Spleen (tissue), 13 donors: ENCODE measurements at places on chromosomes 7 and 10. TPM values are rescaled to one million over a fixed set of nuclear protein-coding genes. Genes with fewer than 3 reads are reported as not detected.

GRCh38 chr7:27091941-27092818 is 3.6 kb downstream of the HOXA1 start:
- peaks cover 38% of the 10 kb centered on the region for H3K4me1 ChIP-seq
- no peaks in the 10 kb centered on the region for H3K36me3 ChIP-seq
- H3K27me3 ChIP-seq = peaks cover 72% of the 10 kb centered on the region
- no peak overlapping the region for H3K27ac ChIP-seq
- no peak overlapping the region for H3K4me3 ChIP-seq

Gene CARD11
- total RNA-seq = 46.1 TPM

GRCh38 chr7:81154565-81154964 is 235.7 kb upstream of the SEMA3C start:
- H3K36me3 ChIP-seq = no peaks in the 10 kb centered on the region
- no peaks in the 10 kb centered on the region for H3K27me3 ChIP-seq
- no peak overlapping the region for H3K4me3 ChIP-seq
- no peaks in the 10 kb centered on the region for H3K4me1 ChIP-seq
- DNase-seq = no peak

DNA sequence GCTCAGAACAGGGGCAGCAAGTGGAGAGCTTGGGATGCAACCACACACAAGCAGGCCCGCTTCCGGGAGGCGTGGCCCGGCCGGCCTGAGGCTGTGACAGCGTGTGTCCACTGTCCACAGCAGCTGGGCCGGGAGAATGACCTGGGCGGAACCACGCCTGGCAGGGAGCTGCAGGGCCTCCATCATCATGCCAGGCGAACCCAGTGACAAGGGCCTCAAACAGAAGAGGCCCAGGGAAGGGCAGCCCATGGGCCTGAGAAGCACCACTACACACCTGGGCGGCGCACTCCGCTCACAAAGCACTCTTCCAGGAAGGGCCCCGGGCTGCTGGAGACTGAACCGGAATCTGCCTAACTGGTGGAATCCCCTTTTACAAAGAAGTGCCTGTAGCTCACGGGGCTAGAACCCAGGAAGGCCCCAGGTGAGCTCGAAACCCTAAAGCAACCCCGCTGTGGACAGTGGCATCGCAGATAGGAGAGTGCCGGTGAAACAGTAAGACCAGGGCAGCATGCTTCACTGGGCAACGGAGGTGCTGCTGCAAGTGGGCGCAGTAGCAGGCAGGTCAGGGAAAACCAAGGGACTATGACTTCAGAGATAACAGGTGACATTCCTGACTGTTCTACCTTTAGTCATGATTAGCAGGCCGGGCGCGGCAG is 66.0 kb downstream of the MAD1L1 start:
- no peaks in the 10 kb centered on the region for H3K27me3 ChIP-seq
- H3K27ac ChIP-seq = no peak overlapping the region
- DNase-seq = no peak

- no peaks in the 10 kb centered on the region for H3K27me3 ChIP-seq
- H3K36me3 ChIP-seq = peaks cover 10% of the 10 kb centered on the region
- no peak for DNase-seq
Measured at GRCh38 chr10:98405422-98405821, 9.6 kb downstream of the PYROXD2 start.

DNA sequence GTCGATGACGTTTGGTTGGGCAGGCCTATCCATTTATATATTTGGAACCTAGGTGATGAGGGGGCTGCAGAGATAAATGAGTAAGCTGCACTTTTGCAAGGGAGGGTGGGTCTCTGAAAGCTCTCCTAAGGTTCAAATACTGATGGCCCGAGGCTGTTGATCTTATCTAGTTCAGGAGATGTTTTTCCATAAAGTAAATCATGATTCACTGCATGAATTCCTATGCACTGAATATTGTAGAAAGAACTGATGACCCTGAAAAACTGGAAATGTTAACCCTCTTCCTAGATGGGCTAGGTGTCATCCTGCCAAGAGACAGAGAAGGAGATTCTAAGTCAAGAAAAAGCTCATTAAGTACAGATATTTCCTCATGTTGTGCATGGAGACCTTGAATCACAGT is 459.9 kb downstream of the PLXNA4 start:
- H3K4me3 ChIP-seq = no peak overlapping the region
- no peaks in the 10 kb centered on the region for H3K27me3 ChIP-seq
- H3K36me3 ChIP-seq = no peaks in the 10 kb centered on the region
- H3K27ac ChIP-seq = no peak overlapping the region
- no peaks in the 10 kb centered on the region for H3K4me1 ChIP-seq

DNA sequence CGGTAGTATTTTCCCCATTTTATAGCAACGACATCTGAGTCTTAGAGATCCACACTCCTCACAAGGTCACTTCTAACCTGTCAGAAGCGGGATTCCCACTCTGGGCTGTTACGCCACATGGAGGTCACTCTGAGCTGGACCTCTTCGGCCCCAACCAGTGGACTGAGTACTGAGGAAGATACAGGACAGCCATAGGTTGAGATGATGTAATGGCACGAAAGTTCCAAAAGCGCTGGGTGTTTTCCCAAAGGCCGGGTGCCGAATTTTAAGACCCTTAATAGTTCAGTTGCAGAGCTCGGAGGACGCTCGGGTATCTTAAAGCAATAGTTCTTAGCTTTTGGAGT is 699 bp downstream of the GHITM start:
- H3K36me3 ChIP-seq = peaks cover 26% of the 10 kb centered on the region
- peaks cover 29% of the 10 kb centered on the region for H3K4me1 ChIP-seq
- H3K27ac ChIP-seq = peak overlapping the region; percentile 100
- peak overlapping the region; percentile 93 for H3K4me3 ChIP-seq
- no peaks in the 10 kb centered on the region for H3K27me3 ChIP-seq

Gene SLC18A2
- total RNA-seq = 0.92 TPM

GRCh38 chr7:68348401-68348800 is 1249.9 kb upstream of the AUTS2 start:
- H3K4me3 ChIP-seq = no peak overlapping the region
- H3K27ac ChIP-seq = no peak overlapping the region
- no peak for DNase-seq
- H3K27me3 ChIP-seq = no peaks in the 10 kb centered on the region

- H3K4me3 ChIP-seq = no peak overlapping the region
- no peak overlapping the region for H3K27ac ChIP-seq
- no peaks in the 10 kb centered on the region for H3K36me3 ChIP-seq
- no peak for DNase-seq
- H3K4me1 ChIP-seq = no peaks in the 10 kb centered on the region
- no peaks in the 10 kb centered on the region for H3K27me3 ChIP-seq
Measured at GRCh38 chr7:67713451-67714056, 716.9 kb downstream of the TYW1 start.

- H3K27me3 ChIP-seq = no peaks in the 10 kb centered on the region
- no peaks in the 10 kb centered on the region for H3K36me3 ChIP-seq
- no peaks in the 10 kb centered on the region for H3K4me1 ChIP-seq
- H3K4me3 ChIP-seq = no peak overlapping the region
Measured at GRCh38 chr7:88842201-88842600, 46.7 kb upstream of the TEX47 start.

GRCh38 chr7:93316730-93317129 is 84.6 kb downstream of the VPS50 start:
- no peaks in the 10 kb centered on the region for H3K4me1 ChIP-seq
- no peak for DNase-seq
- H3K27ac ChIP-seq = no peak overlapping the region

DNA sequence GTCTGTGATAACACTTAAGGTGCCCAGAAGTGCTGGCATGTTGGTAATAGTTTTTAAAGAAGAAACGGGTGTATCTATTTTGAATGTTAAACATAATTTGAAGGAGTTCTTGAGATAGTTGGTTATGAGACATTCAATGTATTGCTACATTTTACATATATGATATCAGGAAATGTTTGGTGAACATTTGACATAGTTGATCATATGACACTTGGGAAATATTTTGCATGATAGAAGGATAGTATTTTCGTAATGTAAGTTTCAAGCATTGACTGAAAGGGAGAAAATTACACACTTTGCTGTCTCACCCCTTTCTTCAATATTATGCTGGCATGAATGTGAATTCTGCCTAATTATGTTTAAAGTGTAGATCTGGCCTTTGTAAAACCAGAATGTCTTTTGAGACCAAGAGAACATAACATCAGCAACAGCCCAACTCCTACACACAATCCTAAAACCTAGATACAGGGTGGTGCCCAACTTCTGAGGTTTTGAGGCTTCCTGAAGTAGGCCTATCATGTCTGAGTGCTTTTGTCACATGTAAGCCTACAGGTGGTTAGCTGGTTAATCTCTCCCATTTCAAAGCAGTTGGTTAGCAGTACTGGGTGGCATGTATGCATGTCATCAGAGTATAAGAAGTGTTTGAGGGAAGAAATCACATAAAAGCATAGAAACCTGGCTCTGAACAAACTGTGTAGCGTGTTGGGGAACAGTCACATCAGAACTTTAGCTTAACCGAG is 2.1 kb downstream of the ADD3 start:
- H3K27ac ChIP-seq = no peak overlapping the region
- H3K4me3 ChIP-seq = peak overlapping the region; percentile 79
- no peaks in the 10 kb centered on the region for H3K36me3 ChIP-seq
- peaks cover 90% of the 10 kb centered on the region for H3K4me1 ChIP-seq

Gene TMEM236
- 1.6 TPM for total RNA-seq

DNA sequence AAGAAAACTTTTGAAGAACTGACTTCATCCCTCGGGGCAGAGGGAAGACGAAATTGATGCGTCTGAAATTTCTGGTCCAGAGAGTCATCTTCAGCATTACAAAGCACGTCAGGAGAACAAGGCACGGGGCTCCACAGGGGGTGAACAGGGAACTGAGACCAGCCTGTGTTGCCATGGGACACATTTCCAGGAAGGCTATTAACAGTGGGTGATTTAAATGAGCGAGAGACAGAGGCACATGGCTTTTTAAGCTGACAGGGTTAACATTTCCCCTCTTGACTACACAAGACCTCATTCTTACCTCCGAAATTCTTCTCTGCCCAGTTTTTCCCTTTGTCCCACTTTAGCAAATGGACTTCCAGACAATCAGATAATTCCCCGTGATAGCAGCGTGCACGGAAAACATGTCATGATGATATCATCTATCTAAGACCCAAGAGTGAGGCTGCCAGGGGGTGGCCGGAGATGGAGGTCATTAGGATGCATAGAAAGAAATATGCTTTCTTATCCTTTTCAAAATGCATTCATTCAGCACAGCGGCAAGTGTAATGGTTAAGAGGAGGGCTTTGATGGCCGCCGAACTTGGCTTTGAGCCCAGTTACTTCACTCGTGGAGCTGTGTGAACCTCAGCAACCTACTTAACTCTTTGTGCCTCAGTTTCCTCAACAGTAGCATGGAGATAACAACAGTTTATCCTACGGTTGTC is 248.0 kb downstream of the PRPF18 start:
- H3K36me3 ChIP-seq = no peaks in the 10 kb centered on the region
- no peak for DNase-seq
- no peak overlapping the region for H3K4me3 ChIP-seq
- peaks cover 15% of the 10 kb centered on the region for H3K4me1 ChIP-seq

Gene SBDS
- 45.7 TPM for total RNA-seq

DNA sequence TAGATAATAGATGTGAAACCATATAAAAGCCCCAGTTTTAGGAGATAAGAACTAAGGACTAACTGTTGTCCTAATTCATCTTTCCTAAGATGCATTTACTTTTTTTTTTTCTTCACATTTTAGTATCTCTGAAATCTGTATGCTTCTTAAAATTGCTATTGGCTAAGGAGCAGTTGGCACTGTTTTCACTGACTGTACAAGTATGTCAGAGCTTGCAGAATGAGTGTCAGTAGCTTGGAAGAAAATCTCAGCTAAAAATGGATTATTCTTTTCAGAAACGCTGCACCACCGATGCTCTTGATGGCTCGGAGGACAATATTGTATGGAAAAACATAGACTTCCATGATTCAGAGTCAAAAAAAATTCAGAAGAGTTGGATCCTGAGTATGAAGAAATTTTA is 91.1 kb upstream of the DNAJB12 start:
- no peaks in the 10 kb centered on the region for H3K4me1 ChIP-seq
- DNase-seq = no peak
- H3K27ac ChIP-seq = no peak overlapping the region
- no peak overlapping the region for H3K4me3 ChIP-seq

Gene LIPJ
- total RNA-seq = not detected

DNA sequence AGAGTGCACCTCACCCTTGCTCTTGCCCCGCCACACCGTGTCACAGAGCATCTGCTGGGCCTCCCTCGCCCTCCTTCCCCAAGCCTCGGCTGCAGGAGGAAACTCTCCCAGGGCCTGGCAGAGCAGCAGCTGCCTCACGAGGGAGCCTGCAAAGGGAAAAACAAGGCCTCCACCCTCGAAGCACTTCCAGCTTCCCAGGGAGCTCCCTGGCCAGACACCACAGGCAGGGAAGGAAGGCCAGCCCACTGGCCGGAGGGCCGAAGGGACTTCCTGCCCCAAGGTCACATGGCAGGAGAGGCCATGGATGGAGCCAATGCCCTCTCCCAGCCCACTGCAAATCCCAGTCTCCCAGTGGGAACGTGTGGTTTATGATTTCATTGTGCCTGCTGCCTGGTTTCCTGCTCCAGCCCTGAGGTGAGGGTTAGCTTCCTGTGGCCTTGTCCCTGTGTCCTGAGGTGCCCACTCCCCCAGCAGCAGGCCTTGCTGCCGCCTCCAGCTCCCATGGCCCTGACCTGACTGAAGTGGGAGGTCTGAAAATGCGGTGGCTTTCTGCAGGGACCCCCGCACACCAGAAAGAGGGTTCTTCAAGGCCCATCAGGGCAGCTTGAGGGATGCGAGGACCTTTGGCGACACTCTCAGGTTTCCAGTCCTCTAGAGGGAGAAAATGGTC is 100.5 kb upstream of the PPIF start:
- H3K4me1 ChIP-seq = peaks cover 96% of the 10 kb centered on the region
- no peaks in the 10 kb centered on the region for H3K27me3 ChIP-seq
- H3K27ac ChIP-seq = peak overlapping the region; percentile 69
- DNase-seq = no peak
- H3K4me3 ChIP-seq = no peak overlapping the region

DNA sequence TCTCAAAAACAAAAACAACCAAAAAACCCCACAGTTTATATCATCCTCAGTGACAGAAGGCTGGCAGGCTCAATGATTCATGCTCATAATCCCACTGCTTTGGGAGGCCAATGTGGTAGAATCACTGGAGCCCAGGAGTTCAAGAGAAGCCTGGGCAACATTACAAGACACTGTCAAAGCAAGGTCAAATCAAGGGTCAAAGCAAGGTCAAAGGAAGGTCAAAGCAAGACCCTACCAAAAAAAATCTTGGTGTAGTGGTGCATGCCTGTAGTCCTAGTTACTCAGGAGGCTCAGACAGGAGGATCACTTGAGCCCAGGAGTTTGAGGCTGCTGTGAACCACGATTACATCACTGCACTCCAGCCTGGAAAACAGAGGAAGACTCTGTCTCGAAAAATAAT is 14.2 kb upstream of the NPC1L1 start:
- H3K4me1 ChIP-seq = no peaks in the 10 kb centered on the region
- H3K27me3 ChIP-seq = no peaks in the 10 kb centered on the region
- no peak for DNase-seq
- H3K36me3 ChIP-seq = no peaks in the 10 kb centered on the region
- H3K27ac ChIP-seq = no peak overlapping the region
- no peak overlapping the region for H3K4me3 ChIP-seq

DNA sequence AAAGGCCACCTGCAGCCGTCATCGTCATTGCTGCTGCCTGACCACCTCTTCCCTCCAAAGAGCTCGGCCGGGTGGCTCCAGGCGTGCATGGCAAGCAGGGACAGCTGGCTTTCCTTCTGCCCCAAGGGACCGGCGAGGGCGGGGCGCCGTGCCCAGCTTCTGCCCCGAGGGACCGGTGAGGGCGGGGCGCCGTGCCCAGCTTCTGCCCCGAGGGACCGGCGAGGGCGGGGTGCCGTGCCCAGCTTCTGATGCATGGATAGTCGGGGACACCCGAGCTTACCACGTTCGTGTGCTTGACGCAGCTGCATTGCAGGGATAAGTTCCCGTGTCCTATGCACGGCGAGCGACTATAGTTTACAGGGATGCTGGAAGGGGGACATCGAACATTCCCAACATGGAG is 27.0 kb downstream of the CFAP46 start:
- peaks cover 24% of the 10 kb centered on the region for H3K4me1 ChIP-seq
- H3K4me3 ChIP-seq = no peak overlapping the region
- no peak overlapping the region for H3K27ac ChIP-seq

Gene TFEC
- total RNA-seq = 43.6 TPM

Gene ARHGAP22
- total RNA-seq = 3.1 TPM
